ENCODE measurements at places on chromosomes 1 and 21. TPM values are rescaled to one million over a fixed set of nuclear protein-coding genes. Genes with fewer than 3 reads are reported as not detected.

GRCh38 chr1:92831368-92831761, 475 bp upstream of the RPL5 start:
- no peak for DNase-seq

GRCh38 chr1:206550446-206550845, 43.1 kb downstream of the RASSF5 start:
- DNase-seq: no peak

The MATN1 gene
- not detected for total RNA-seq

The LCE1D gene
- total RNA-seq: not detected

The KCNE2 gene
- not detected for total RNA-seq
